ENCODE measurements at places on chromosomes 1 and 21.

- DNase-seq, result no peak
Observed at GRCh38 chr1:240599830-240600229, 12.1 kb downstream of the GREM2 start.

- DNase-seq, result peak; percentile 91
Observed at GRCh38 chr1:226626577-226626956, 78.0 kb downstream of the STUM start.

- DNase-seq, result no peak
Observed at GRCh38 chr1:8202182-8202905, 115.6 kb upstream of the SLC45A1 start.

- peak; percentile 61 for DNase-seq
Observed at GRCh38 chr21:44012474-44013379, 618 bp downstream of the TRAPPC10 start.

DNA sequence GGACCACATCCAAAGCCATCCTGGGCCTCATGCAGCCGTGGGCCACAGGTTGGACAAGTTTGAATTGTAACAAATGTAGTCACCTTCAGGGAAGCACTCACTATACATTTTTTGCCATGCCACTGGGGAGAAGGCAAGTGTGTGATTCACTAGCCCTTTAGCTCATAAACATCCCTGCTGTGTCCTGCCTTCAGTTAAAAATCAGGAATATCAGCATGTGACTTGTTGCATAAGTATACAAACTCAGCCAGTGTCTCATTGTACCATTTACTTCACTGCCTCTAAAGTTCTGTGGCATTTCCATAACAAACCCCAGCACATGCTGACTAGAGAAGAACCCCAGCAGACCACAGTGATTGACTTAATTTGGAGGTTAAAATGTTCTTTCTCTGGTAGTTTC lies 142.0 kb upstream of the C1orf105 start:
- no peak for DNase-seq

- DNase-seq, result no peak
Observed at GRCh38 chr1:40929155-40929554, 50.3 kb upstream of the CTPS1 start.

GRCh38 chr1:11934302-11935056 lies at the start of gene PLOD1:
PLOD1 (plus strand) TSS chr1:11934717; CDS start chr1:11934780, 63 bp downstream.
- DNase-seq, result peak; percentile 83

GRCh38 chr21:24076179-24076578 lies 1531.1 kb downstream of the MRPL39 start:
- DNase-seq, result no peak

DNA sequence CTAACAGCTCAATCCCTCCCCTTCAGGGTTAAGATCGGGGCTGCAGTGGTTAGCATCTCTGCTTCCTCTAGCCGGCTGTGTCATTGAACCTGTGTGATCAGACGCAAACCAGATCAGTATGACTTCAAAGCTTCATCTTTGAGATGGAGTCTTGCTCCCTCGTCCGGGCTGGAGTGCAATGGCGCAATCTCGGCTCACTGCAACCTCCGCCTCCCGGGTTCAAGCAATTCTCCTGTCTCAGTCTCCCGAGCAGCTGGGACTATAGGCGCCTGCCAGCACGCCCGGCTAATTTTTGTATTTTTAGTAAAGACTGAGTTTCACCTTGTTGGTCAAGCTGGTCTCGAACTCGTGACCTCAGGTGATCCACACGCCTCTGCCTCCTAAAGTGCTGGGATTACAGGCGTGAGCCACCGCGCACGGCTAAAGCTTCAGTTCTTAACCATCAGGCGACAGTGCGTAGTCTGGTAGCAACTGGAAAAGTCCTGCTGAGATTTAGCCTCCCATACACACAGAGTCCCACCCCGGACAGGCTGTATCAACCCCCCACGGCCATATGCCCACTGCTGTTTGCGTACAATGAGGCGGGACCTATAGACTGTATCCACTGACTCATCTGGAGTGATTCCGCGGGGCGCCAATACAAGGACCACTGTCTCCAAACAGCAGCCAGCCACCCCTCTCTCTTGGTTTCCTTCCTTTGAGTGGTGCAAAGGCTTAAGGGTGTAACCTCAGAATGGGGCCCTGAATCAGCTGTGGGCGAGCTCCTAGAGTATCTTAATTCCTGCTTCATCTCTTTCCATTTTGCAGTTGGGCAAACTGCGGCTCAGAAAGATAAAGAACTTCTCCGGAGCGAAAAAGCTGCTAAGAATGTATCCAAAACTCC lies 23.3 kb downstream of the CELA3A start:
- peak; percentile 55 for DNase-seq

DNA sequence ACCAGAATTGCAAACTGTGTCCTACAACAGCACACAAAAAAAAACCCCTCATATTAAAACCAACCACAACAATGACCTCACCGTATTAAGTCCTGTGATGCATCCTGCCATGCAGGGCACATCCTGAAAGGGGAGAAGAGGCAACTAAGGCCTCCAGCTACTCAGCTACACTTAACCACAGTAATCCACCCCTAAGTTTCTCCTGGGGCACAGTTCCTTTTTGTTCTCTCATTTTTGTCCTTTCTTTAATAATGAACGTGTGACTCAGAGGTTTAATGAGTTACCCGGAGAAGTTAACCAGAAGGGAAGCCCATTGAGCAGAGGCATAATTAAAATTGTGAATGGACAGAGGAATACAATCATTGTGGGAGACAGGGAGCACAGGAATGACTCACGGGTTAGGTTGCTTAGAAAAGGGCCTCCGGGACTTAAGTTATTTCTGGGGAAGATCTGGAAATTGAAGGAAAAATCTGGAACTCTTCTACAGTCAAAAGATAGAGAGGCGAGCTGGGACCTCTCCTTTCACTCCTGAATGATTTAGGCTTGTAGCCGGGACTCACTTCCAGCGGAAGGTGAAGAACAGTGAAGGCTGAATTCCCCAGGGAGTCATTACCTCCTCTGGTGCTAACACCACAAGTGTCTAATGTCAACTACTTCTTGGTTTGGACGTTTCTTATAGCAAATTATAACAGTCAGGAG lies 36.9 kb upstream of the HIVEP3 start:
- DNase-seq, result peak; percentile 26

DNA sequence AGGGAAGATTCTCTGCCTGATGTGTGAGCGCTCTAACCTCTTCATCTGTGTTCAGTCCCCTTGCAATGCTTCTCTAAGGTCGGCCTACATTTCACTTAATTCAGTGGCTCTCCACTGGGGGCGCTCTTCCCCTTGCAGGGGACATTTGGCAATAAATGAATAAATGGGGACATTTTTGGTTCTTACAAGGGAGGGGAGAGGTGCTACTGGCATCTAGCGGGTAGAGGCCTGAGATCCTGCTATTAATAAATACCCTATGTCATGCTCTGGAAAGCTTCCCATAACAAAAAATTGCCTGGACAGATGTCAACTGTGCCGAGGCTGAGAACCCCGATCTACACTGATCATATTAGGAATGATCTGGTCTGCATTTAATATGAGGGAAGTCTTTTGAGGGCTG lies 25.9 kb upstream of the DNAJC11 start:
- DNase-seq, result peak; percentile 72

All from HEK293T (cell line).